ENCODE measurements at places on chromosomes 7 and 10.

- DNase-seq: no peak
Measured at GRCh38 chr10:62258926-62259325, 9.7 kb downstream of the RTKN2 start.

DNA sequence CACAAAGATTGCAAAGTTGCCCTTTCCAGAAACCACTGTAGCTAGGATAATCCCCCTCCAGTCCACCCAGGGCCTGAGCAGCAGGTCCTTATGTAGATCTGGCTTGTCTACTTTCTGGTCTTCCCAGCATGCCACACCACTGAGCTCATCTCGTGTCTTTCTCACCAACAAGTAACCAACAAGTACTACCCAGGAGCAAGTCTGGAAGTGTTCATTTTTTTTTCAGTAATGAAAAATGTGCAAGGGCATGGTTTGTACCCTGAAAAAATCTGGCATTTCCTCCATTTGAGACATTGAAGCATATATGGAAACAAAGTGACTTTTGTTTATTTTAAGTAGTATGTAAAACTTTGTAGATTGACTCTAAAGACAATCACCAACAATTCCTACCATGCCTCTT lies 120.8 kb downstream of the INHBA start:
- DNase-seq: no peak

- DNase-seq: no peak
Measured at GRCh38 chr7:138195151-138195571, 118.9 kb downstream of the AKR1D1 start.

GRCh38 chr10:110569122-110569521 lies 1.6 kb downstream of the SMC3 start:
- no peak for DNase-seq

DNA sequence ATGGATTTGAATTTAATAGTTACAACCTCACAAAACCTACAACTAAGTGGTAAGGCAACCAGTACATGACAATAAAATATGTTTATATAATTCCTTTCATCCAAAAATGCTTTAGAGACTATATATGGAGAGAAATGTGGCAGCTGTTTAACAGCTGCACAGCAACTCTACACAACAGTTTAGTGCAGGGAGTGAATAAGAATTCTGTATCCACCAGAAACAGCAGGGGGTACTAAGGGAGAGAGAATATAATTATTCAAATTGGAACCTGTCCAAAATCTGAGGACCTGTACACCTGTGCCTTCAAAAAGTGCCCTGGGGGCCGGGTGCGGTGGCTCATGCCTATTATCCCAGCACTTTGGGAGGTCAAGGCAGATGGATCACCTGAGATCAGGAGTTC lies 49.6 kb downstream of the POLL start:
- DNase-seq: no peak

- DNase-seq: no peak
Measured at GRCh38 chr7:81013083-81013817, 94.4 kb upstream of the SEMA3C start.

DNA sequence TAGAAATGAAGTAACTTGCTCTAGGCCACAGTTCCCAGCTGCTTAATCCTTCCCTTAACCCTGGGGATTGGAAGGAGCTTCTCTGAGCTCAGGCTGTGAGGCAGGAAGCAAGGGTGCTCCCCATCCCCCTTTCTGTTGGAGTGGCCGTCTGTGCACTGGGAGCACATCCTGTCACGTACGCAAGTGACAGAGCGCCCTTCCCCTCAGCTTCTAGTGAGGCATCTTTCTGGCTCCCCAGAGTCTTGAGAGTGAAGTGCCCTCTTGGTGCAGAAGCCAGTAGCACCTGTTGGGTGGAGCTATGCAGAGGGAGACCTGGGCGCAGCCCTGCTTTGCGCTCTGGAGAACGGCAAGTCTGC lies 47.8 kb downstream of the SHH start:
- peak; percentile 40 for DNase-seq

GRCh38 chr10:132274986-132275385 lies 32.8 kb downstream of the STK32C start:
- no peak for DNase-seq

DNA sequence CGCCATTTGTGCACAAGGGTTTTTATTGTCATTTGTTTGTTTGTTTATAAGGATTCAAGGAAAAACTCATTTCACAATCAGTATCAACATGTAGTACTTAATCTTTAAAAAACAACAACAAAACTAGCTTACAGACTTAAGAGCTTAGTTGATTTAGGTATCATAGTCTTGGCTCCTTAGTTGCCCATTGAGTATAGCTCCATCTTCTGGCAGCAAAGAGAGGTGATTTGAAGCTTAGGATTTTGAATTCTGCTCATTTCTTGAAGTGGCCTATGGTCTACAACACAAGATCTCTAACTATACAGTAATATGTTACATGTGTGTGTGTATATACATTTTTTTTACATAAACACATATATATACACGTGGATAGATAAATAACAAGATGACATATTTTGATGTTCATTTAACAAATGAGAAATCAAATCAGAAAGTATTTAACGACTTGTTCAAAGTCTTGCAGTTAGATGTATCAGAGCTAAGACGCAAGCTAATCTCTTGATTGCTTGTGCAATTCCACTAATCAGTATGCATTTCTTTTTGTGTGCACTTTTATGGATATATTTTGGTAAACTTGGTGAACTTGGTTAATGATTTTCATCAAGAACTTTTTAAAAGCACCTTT lies 307.3 kb downstream of the CAMK1D start:
- no peak for DNase-seq

GRCh38 chr7:39132306-39132705 lies 154.6 kb downstream of the POU6F2 start:
- DNase-seq: no peak

DNA sequence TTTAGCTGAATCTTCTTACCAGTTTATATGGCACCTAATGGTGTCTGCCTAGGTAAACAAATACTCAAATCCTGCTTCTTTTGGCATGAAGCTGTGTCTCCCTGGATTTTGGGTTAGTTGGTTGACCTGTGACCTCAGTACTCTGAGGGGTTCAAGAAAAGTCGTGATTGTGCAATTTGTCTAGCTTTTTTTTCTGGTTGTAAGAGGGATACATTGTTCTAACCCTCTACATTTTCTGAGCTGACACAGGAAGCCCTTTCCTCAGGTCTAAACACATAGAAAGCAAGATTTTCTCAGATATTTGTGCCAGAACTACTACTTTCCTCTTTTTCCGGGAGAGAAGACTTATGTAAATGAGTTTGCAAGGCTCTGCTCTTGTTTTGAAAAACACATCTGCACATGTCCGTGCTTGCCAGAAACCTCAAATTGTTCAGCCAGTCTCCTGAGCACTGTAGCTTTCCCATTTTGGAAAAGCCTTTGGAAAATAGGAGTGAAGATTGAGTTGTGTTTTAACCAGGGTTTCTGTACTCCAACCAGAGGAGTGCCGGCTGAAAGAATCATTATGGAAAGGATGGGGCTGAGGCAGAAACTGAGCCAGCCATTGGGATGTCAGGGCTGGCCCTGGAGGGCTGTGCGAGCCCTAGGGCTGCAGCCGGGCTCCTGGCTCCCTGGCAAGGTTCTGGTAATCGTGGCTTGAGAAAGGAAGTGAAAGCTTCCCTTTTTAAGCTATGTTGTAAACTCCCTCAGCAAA lies 31.3 kb upstream of the CXCL12 start:
- no peak for DNase-seq

GRCh38 chr7:127885843-127886242 lies 145.4 kb downstream of the LRRC4 start:
- no peak for DNase-seq

DNA sequence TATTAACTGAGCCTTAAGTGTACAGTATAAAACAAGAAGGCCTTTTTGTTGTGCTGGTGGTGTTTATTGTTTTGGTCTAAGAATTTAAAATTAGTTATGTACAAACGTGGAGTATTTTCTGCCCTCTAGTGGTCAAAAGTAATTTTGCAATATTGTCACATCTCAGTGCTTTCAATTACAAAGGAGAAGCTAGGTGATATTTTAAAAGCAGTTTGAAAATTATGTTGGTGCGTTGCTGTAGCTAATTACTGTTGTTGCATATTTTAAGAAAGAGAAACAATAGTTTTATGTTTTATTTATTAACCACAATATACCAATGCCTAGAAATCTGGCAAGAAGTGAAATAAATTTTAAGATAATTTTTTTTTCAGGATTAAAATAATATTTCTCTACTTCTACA lies 11.4 kb downstream of the NPVF start:
- DNase-seq: no peak

DNA sequence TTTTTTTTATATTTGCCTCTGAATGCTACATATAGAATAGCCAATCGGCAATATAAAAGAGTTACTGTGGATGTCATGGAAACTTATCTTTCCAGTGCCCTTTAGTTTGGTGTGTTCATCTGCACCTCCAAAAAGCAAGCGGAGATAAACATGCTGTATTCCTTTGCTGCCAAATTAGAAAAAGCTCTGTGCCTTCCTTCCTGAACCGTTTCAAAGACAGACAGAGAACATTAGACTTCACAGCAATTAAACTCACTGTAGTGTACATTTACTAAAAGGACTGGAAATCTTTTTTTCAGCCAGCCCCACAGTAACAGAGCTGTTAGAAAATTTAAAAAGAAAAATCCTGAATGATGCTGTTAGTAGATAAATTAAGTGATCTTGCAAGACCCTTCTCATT lies 707.5 kb downstream of the LRMDA start:
- no peak for DNase-seq

- DNase-seq: no peak
Measured at GRCh38 chr7:116162992-116163391, 47.3 kb upstream of the TES start.

All from stimulated activated CD4-positive, alpha-beta T cell treated with anti-CD3 and anti-CD28 coated beads, Interleukin-2, amount 100 ng/mL, for 24 hours (primary cell).